NCI-H1048 (cell line): ENCODE measurements at places on chromosomes 11 and 22.

DNA sequence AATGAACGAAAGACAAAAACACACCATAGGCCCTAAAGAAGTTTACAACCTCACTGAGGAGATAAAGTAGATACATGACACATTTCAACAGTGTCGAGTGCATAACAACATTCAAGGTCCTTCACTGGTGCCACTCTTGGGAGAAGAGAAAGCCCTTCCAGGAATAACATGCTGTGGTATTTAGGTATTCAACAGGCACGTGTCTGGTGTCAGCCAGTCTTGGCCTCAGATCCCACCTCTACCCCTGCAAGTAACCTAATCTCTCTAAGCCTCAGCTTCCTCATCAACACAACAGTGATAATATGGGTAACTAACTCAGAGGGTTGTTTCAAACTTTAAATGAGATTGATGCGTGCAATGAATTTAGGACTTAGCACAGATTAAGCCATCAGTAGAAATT lies 235.0 kb upstream of the ZC3H12C start:
- no peak for DNase-seq

DNA sequence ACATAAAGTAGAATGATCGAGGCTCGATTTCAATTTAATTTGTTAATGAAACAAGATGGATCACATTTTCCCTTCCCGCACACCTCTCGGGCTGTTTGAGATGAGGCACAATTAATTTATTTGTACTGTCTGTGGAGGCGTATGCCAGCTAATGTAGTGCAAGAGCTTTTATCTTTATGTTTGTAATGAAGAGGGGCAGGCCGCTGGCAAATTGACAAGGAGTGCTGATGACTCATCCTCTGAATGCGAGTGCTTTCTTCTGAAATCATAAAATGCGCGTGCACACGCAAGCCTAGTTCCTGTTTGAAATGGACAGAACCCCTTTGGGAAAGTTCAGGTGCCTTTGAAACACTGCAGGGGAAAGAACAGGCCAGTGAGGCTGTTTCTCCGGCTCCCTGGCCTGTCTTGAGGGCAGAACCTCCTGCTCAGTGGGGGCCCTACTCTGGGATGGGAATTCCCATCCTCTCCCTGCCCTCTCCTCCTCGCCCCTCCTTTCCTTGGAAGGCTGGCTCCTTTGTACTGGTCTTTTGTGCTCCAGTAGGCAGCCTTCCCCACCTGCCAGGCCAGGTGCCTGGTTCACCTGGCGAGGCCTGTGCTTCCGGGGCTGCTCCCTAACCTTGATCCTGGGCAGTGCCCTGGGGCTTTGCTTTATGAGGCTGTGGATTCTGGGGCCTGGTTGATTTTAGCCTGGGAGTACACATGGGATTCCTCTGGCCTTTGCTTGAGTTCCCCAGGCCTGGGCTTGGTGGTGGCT lies 50.3 kb downstream of the TEAD1 start:
- no peak for DNase-seq

GRCh38 chr11:66853242-66854229 lies 3.3 kb upstream of the LRFN4 start:
- no peak for DNase-seq

- no peak for DNase-seq
Observed at GRCh38 chr11:129637473-129637872, 178.2 kb upstream of the TMEM45B start.

DNA sequence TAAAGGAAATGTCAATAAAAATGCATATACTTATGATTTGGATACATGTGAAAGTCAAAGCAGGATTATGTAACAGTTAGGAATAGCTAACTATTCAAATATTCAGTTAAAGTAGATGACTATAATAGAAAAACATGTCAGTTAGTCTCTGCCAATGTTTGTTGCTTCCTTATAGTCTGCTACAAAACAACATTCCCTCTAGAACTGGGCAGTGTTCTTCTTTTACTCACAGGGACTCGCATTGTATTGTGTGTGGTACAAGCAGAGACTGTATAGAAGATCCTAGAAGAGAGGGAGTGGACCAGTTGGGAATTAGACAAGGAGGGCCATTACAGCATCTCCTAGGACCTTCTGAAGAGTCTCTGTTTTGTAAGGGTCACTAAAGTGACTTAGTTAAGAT lies 10.6 kb downstream of the ACAT1 start:
- no peak for DNase-seq

GRCh38 chr11:120231963-120232362 lies 8.0 kb upstream of the POU2F3 start:
- DNase-seq = no peak

DNA sequence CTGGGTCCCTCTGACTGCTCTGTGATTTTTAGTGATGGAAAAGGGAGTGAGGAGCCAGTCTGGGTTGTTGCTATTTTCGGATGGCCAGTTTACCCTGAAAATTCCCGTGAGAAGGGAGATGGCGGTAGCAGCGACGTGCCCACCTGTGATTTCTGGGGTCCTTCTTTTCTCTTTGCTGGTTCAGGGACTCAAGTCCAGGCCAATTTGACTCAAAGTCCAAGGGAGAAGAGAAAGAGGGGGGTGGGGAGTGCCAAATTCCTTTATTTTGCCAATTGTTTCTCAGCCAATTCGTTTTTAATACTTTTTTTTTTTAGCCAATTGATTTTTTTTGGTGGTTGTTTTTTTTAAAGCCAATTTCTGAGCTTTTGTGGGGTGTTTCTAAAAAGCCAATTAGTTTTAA lies 6.9 kb downstream of the IGF2 start:
- DNase-seq = no peak
